ENCODE measurements at places on chromosomes 11 and 22.

GRCh38 chr22:23829845-23830372 lies 8.9 kb downstream of the DERL3 start:
- DNase-seq, result no peak

DNA sequence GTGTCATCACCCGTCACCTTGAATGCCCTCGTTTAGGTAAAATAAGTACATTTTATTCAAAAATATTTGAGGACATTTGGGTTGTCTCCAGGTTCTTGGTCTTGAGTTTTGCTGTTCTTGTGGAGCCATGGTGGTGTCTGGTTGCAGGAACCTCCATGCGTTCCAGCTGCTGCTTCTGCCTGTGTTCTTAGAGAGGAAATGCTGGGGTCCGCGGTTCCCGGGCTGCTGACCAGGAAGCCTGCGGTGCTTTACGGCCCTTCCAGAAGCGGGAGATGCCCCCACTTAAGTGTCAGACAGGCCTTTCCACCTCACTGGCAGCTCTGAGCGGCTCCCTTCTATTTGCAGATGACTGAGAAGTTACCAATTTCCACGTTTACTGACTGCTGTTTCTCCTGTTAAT lies 66.8 kb downstream of the LRP5 start:
- no peak for DNase-seq

GRCh38 chr11:73461964-73462363 lies 85.8 kb downstream of the RELT start:
- no peak for DNase-seq

DNA sequence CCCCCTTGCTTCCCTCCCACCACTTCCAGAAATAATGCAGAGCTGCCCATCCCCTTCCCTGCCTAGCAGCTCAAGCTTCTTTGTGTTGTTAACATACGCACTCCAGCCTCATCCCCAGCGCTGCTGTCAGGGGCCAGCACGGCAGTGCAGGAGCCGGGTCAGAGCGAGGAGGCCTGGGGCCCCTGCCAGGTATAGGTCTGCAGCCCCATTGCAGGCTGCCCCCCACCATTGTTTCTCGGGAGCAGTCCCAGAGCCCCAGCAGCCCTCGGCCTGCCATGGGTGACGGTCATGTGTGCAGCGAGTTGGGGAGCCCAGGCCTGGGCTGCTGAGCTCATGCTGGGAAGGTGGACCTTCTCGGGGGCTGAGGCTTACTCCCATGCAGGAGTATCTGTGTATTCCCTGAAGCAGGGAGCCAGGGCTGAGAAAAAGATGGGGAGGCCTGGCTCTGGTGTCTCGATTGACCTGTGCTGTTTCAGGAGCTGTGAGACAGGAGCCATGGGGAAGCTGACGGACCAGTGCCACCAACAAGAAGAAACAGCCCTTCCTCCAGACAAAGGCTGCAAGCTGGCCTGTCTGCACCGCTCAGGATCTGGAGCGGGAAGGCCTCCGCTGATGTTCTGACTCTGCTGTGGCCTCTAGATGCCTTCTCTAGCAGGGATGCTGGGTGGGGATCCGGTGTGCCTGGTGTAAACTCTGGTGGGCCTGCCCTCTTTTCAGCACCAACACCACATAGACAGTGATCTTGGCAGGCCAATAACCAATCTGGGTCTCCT lies 220.5 kb upstream of the B3GAT1 start:
- no peak for DNase-seq

- DNase-seq, result no peak
Measured at GRCh38 chr11:115503083-115503885, 931 bp downstream of the CADM1 start.

DNA sequence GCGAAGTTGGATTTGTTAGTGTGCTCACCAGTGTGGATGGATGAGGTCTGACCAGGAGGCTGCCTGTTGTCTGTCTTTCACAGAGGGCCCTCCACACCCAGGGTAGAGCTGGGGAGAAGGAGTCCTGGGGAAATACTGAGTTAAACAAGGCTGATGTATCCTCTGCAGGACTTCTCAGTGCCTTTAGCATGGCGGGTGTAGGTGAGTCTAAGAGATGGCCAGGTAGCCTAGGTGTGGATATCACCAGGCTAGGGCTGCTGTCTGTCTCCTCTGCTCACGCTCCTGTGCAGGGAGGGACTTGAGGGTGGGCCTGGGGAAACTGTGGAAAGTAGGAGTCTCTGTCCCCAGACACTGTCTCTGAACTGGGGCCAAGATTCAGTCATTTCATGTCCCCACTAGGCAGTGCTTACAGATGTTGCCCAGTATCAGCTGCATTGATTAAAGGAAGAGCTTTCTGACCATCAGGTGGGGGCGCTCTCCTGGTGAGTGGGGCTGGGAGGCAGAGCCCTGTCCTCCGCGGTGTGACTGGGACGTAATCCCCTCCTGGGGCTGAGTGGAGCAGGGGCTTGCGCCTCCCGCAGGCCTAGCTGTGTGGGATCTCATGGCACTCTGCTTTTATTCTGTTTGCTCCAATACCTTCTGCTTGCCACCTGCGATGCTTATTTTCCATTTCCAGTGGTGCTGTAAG lies 35.5 kb upstream of the CCDC188 start:
- no peak for DNase-seq

GRCh38 chr22:19620742-19621371 lies 93.4 kb upstream of the SEPTIN5 start:
- no peak for DNase-seq

GRCh38 chr22:50733521-50734342 lies 4.3 kb upstream of the ACR start:
- DNase-seq, result no peak

- DNase-seq, result no peak
Measured at GRCh38 chr11:126137136-126137535, 74.3 kb downstream of the RPUSD4 start.

GRCh38 chr11:84958295-84958694 lies 668.8 kb downstream of the DLG2 start:
- DNase-seq, result no peak

GRCh38 chr11:44979543-44980399 lies 29.1 kb upstream of the TP53I11 start:
- DNase-seq, result no peak

DNA sequence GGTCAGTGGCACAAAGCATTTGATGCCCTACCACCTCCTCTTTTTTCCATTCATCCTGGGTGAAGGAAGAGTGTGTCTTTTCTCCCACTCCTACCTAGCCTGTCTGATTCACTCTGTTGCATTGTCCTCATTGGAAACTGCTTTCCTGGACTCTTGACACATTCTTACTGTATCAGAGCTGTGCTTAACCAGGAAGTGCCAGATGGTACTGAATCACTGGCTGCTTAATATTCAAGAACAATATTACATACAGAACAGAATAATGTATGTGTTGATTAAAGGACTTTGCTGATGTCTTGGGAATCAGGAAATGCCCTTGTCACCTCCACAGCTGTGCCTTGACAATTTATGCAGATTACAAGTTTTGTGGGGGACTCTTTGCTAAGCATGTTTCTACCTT lies 44.4 kb downstream of the SVIP start:
- DNase-seq, result no peak

DNA sequence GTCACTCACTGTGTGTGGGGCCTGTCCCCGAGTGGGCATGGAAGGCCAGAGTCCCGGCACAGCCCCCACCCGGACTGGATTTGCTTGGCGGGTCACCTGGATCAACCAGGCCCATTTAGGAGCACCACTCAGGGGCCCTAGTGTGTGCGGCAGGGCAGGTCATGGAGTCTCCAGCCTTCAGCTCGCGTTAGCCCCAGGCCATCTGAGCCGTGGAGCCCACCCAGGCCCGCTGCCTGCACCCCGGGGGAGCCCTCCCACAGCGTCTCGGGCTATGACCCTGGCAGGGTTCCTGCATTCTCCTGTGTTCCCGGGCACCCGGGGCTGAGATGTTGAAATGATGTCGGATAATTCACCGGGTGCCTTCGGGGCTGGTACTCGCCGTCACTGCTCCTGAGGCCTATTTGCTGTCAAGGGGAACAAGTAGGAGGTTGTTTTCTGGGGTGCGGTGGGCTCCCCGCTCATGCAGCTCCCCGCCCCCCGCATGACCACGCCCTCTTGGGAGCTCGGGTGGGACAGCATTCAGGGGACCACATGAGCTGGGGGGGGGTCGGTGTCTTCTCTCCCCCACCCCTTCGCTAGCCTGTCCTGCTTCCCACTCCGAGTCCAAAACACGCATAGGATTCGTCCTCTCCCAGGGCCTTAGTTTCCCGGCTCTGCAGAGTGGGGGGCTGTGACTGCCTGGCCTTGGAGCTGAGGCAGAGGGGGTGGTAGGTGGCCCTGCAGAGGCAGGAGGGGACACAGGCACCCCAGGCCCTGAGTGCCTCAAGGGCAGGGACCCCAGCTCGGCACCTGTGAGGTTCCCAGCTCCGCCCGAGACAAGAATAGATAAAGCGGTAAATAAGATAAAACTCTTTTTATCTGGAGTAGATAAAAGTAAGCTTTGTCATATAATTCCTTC lies 77.2 kb downstream of the KCNQ1 start:
- DNase-seq, result no peak

DNA sequence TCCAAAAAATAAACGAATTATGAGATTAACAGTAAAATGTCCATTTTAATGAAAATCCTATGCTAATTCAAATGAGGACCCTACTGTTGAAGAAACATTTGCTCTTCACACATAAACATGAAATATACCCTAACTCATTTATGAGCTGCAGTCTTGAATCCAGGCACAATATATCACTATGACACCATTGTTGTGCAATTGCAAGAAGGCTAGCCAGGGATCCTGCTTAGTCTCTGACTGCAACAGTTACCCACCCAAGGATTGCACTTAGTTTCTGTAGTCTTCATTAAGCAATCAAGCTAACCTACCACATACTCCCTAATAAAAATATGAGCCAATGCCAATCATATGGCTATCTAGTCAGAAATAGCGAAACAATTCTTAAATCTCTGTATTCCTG lies 981.0 kb upstream of the FAT3 start:
- no peak for DNase-seq

- DNase-seq, result no peak
Measured at GRCh38 chr11:11793073-11793472, 48.7 kb upstream of the USP47 start.

- no peak for DNase-seq
Measured at GRCh38 chr11:10990637-10991193, 132.9 kb upstream of the ZBED5 start.

- no peak for DNase-seq
Measured at GRCh38 chr11:6735306-6735705, 36.5 kb downstream of the OR2AG2 start.

DNA sequence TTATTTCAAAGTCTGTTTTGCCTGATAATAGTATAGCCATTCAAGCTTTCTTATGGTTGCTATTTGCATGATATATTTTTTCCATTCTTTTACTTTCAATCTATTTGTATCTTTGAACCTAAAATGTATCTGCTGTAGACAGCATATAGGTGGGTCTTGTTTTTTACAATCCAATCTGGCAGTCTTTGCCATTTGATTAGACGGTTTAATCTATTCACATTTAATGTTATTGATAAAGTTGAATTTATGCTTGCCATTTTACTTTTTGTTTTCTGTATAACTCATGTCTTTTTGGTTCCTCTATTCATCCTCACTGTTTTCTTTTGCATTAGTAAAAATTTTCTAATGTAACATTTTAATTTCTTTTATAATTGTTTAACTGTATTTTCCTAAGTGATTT lies 37.4 kb downstream of the MMP20 start:
- no peak for DNase-seq

- DNase-seq, result no peak
Measured at GRCh38 chr11:71995726-71996291, 2.9 kb upstream of the IL18BP start.

DNA sequence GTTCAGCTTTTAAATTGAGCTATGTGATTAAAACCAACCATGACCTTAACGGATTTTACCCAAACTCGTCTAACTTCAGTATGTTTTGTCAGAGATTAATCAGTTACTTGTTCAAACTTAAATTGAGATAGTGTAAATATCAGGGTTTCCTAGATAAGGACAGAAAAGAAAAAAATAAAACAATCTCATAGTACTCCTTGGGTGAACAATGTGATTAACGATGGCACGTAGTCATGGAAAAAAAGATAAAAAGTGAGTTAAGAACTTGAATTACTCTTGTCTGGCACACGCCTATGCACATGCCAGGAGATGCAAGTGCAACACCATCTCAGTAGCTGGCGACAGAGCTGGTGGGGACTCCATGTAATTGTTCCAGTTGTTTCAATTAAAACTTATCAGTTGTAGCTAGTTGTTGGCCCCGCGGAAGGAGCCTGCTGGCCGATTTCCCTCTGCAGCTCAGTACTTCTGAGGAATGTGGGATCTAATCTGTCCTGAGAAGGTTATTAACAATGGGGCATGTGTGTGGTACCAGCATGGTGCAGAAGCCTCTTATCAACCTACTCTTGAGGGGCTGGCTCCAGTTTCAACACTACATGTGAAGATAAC lies 3.0 kb downstream of the RASSF10 start:
- DNase-seq, result no peak

- no peak for DNase-seq
Measured at GRCh38 chr11:14793546-14793945, 98.5 kb downstream of the CYP2R1 start.

GRCh38 chr11:104705490-104706190 lies 192.6 kb downstream of the CASP12 start:
- DNase-seq, result peak; percentile 58

DNA sequence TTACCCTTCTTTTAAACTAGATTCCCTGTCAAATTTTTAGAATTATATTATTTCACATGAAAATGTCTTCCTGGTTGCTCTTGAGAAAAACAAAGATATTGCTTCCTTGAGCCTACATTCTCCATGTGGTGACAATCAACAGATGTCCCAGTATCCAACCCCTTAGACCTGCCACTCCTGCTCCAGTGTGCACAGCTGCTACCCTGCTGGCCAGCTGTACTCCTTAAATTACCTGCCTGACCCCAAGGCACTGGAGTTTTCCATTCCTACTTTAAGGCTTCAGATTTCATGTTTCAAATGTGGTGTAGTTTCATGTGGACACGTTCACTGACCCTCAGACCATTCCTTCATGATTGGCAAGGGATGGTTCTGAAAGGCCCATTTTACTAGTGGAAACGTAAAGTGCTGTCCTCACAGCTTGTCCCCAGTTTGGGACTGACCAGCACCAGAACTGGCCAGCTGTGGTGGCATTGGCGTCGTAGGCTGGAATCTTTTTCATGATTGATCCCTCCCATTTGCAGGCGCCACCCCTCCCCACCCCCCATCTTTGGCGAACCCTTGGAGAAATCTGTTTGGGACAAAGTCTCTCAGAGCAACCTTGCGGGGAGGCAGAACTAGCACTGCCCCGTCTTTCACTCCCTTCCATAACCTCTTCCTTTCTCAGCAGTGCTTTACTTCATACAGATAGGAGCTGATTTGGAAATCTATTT lies 123.5 kb downstream of the DBX1 start:
- DNase-seq, result no peak

- no peak for DNase-seq
Measured at GRCh38 chr22:29306835-29307595, 565 bp downstream of the GAS2L1 start.

DNA sequence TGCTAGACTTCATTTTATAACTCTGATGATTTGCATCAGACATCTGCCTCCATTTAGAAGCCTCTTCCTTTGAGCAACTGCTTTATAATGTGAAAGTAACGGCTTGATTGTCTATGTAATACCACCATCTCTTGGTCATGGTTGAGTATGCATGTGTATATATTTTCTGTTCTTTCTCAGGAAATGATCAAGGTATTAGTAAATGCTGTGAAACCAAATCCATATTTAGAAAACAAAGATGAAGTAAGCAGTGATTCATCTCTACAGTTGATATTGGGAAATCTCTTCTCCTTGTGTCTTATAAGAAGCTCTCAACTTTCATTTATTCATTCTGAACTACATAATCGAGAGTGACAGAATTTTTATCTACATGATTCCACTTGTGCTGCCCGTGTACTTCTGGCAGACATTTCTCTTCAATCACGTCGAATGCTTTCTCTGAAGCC lies 104.6 kb upstream of the ANO3 start:
- DNase-seq, result no peak
